Left lung (tissue), 14 donors: ENCODE measurements at places on chromosomes 5 and 9. TPM values are rescaled to one million over a fixed set of nuclear protein-coding genes. Genes with fewer than 3 reads are reported as not detected.

Gene PCDHB8
- 1.1 TPM for total RNA-seq

Gene ANKRD33B
- total RNA-seq: 6.3 TPM

DNA sequence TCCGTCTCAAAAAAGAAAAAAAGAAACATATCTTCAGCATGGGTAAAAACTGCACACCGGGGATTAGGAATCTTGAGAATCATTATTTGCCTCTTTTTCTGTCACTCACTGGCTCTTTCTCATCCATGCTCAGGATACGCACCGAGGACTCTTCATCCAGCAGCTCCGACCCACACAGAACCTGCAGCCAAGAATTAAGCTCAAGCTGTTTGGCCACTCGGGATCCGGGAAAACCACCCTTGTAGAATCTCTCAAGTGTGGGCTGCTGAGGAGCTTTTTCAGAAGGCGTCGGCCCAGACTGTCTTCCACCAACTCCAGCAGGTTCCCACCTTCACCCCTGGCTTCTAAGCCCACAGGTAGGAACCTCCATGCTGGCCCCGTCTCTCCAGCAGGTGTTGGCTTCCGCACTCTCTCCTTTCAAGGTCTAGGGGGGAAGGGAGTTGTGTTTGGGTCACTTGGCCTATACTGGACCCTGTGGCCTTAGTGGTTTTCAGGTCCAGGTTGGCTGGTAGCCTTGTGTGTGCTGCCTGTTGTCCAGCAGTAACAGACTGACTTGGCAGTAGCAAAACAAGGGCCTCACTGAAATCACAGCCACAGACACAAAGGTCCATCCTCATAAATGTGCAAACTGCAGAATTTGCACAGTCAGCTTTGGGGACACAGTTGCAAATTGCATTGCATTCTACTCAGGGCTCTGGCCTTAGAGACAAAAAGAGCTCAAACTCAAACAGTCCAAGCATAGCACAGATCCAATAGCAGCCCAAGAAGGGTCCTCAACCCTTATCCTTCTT lies 44.5 kb upstream of the CTSL start:
- no peaks in the 10 kb centered on the region for H3K27me3 ChIP-seq
- peaks cover 26% of the 10 kb centered on the region for H3K36me3 ChIP-seq
- H3K4me1 ChIP-seq: peaks cover 27% of the 10 kb centered on the region

Gene PCDHGC4
- total RNA-seq: 2.5 TPM

GRCh38 chr5:136020001-136020382 lies 8.8 kb upstream of the TGFBI start:
- H3K36me3 ChIP-seq: no peaks in the 10 kb centered on the region
- no peak for DNase-seq

DNA sequence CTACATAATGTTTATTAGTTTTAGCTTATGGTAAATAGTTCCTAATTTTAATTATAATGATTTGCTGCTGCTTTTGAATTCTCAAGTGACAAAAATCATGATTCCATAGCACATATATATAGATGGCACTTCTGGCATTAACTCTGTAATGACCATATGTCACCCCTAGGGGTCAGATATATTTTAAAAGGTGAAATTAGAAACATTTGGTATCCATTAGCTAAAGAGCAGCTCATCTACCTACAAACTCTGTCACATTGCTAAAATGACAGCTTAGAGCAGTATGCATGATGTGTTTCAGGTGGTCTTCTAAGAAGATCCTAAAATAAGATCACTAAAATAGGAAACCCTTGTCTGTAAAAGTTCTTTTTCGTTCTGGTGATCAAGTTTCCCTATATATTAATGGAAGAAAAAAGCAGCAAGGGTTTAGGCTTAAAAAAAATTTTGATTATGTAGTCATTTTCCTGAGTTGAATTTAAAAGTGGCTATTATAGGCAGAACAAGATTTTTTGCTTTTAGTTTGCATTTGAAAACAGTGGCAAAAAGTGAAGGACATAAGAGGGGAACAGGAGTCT lies 157.7 kb upstream of the POU5F2 start:
- H3K4me3 ChIP-seq: no peak overlapping the region
- no peaks in the 10 kb centered on the region for H3K4me1 ChIP-seq
- no peaks in the 10 kb centered on the region for H3K36me3 ChIP-seq
- DNase-seq: no peak

- H3K27ac ChIP-seq: peak within 1 kb of the TSS; percentile 99
- H3K4me3 ChIP-seq: peak within 1 kb of the TSS; percentile 59
- peak; percentile 98 for DNase-seq
- H3K36me3 ChIP-seq: no peaks in the 10 kb centered on the region
These were observed at the start of gene SECISBP2 for GRCh38 chr9:89318123-89319014. TSS of gene SECISBP2 (plus strand) at chr9:89318500. CDS start at chr9:89318577, 77 bp downstream.

Gene NSG2
- total RNA-seq: not detected
